Stomach (tissue), 19 donors: ENCODE measurements at places on chromosomes 1 and 21. TPM values are rescaled to one million over a fixed set of nuclear protein-coding genes. Genes with fewer than 3 reads are reported as not detected.

EXO1 gene
- 1.4 TPM for total RNA-seq

CFHR4 gene
- total RNA-seq = not detected

SASS6 gene
- 2.3 TPM for total RNA-seq

DNA sequence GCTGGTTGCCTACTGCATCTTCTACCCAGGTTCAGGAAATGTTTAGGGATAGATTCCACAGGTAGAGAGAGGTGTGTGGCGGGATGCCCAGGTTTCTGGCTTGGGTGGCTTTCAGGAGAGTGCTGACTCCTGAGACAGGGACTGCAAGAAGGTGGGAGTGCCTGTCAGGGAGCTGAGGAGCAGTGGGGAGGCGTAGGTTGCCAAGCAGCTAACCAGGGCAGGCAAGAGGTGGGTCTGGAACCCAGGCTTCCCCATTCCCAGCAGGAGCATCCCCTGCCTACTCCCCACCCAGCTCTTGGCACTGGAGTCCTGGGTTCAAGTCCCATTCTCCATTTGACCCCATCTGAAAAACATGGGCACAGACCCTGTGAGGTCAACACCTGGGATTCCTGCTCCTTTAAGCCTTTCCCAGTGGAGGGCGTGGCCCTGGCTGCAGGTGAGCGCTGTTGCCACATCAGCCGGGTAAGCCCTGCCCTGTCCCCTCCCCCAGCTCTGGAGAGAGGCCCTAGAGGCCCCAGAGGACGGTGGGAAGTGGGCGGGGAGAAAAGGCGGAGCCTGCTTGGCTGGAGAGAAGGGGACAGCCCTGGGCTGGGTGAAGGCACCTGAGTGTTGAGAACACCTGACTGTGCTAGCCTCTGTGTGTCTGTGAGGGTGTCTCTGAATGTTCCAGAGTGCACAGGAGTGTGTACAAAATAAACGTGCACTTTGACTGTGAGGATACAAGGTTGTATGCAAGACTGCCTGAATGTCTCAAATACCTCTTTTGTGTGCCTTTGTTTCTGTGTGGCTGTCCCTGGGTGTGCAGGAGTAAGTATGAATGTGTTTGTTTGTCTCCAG, 14.0 kb upstream of the SYNC start:
- H3K4me3 ChIP-seq = no peak overlapping the region
- DNase-seq = peak; percentile 98
- H3K27ac ChIP-seq = peak overlapping the region; percentile 85
- no peaks in the 10 kb centered on the region for H3K27me3 ChIP-seq
- peaks cover 15% of the 10 kb centered on the region for H3K4me1 ChIP-seq

DNA sequence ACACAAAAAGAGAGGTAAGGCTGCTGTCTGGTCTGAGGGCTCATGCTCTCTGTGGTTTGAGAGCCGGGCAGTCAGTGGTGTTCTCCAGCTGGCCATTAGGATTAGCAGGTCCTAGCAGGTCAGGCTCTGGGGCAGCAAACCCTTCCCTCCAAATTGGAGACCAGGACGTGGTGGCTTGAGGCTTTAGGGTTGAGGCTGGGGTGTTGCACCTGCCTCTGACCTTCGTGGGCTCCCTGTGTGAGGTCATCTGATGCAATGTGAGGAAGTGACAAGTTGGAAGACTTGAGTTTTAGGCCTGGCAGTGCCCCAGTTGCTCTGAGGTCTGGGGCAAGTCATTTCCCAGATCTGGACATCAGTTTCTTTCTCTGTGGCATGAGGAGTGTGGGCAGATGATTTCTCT, 24.4 kb downstream of the SZRD1 start:
- H3K4me1 ChIP-seq = peaks cover 74% of the 10 kb centered on the region
- no peak for DNase-seq
- H3K27ac ChIP-seq = no peak overlapping the region
- H3K4me3 ChIP-seq = no peak overlapping the region

GRCh38 chr1:228212415-228212965, 4.6 kb downstream of the OBSCN start:
- peak overlapping the region; percentile 78 for H3K27ac ChIP-seq
- peaks cover 19% of the 10 kb centered on the region for H3K27me3 ChIP-seq
- H3K4me3 ChIP-seq = peak overlapping the region; percentile 72
- DNase-seq = peak; percentile 58

DNA sequence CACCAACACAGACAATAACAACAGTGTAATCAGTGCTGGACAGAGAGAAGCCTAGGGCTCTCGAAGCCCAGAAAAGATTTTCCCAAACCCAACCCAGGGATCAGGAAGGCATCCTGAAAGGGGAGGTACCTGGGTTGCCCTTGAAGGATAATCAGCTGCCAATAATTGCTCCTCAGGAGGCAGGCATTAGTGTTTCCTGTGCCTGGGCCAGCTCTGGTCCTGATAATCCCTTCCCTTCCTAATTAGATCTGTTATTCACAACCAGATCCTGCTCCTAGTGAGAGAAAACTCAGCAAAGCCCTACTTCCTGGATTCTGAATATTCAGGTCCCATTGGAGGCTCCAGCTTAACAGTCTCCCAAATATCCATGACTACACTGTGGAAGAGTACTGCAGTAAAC, 117.4 kb downstream of the DMRTA2 start:
- no peaks in the 10 kb centered on the region for H3K4me1 ChIP-seq
- no peaks in the 10 kb centered on the region for H3K36me3 ChIP-seq
- H3K4me3 ChIP-seq = no peak overlapping the region
- no peak overlapping the region for H3K27ac ChIP-seq
- DNase-seq = no peak
- H3K27me3 ChIP-seq = peaks cover 3% of the 10 kb centered on the region

- H3K27me3 ChIP-seq = no peaks in the 10 kb centered on the region
- no peak for DNase-seq
- no peak overlapping the region for H3K4me3 ChIP-seq
- H3K36me3 ChIP-seq = peaks cover 35% of the 10 kb centered on the region
- no peaks in the 10 kb centered on the region for H3K4me1 ChIP-seq
Observed at GRCh38 chr1:92291372-92291999, 7.3 kb downstream of the GLMN start.

- DNase-seq = no peak
- peaks cover 52% of the 10 kb centered on the region for H3K4me1 ChIP-seq
- H3K27ac ChIP-seq = peak within 1 kb of the TSS; percentile 100
Observed at GRCh38 chr1:6785318-6785727, at the start of gene CAMTA1. CAMTA1 (plus strand) TSS chr1:6785454; CDS start chr1:6785531, 77 bp downstream.

GRCh38 chr1:205976708-205977401, 26.3 kb downstream of the RAB7B start:
- no peak overlapping the region for H3K4me3 ChIP-seq
- H3K27ac ChIP-seq = no peak overlapping the region
- no peaks in the 10 kb centered on the region for H3K36me3 ChIP-seq
- peaks cover 23% of the 10 kb centered on the region for H3K4me1 ChIP-seq

DNA sequence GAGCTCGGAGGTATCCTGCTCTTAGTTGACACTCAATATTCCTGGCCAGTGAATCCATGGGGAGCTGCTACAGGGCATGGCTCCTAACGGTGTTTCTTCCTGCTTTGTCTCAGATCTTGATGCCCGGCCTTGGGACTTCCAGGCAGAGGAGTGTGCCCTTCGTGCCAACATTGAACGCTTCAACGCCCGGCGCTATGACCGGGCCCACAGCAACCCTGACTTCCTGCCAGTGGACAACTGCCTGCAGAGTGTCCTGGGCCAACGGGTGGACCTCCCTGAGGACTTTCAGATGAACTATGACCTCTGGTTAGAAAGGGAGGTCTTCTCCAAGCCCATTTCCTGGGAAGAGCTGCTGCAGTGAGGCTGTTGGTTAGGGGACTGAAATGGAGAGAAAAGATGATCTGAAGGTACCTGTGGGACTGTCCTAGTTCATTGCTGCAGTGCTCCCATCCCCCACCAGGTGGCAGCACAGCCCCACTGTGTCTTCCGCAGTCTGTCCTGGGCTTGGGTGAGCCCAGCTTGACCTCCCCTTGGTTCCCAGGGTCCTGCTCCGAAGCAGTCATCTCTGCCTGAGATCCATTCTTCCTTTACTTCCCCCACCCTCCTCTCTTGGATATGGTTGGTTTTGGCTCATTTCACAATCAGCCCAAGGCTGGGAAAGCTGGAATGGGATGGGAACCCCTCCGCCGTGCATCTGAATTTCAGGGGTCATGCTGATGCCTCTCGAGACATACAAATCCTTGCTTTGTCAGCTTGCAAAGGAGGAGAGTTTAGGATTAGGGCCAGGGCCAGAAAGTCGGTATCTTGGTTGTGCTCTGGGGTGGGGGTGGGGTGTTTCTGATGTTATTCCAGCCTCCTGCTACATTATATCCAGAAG, 16.7 kb downstream of the ALX3 start:
- peaks cover 12% of the 10 kb centered on the region for H3K4me1 ChIP-seq
- no peaks in the 10 kb centered on the region for H3K27me3 ChIP-seq
- no peak overlapping the region for H3K4me3 ChIP-seq
- no peak overlapping the region for H3K27ac ChIP-seq
- peak; percentile 74 for DNase-seq
- H3K36me3 ChIP-seq = peaks cover 75% of the 10 kb centered on the region

DNA sequence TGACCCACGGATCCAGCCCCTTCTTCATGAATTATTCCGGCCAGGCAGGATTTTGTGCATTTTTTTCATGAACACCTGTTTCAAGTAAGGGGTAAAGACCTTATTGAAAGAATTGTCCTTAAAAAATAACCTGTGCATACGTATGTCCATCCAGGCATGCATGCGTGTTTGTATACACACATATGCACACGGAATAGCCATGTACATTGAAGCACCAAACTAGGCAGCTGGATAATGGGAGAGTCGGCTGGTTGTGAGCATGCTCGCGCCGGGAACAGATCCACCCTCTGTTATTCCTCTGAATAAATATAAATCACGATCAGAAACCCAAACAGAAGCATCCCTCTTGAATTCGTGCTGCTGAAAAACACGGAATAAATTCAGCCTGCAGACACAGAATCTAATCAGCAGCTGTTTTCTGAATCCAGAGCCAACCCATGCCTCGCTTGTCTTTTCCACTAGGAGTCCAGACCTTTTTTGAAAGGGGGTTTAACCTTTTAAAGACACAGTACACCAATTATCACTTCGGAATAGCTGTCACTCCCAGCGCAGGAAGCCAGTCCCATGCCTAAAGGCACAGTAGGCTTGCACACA, at the start of gene HIVEP3:
HIVEP3 (minus strand) TSS at position 473 of the 594 bp plus-strand sequence.
- no peaks in the 10 kb centered on the region for H3K27me3 ChIP-seq
- peak within 1 kb of the TSS; percentile 73 for H3K4me3 ChIP-seq
- H3K36me3 ChIP-seq = no peaks in the 10 kb centered on the region
- H3K4me1 ChIP-seq = peaks cover 42% of the 10 kb centered on the region
- no peak for DNase-seq
